ENCODE measurements at places on chromosomes 5 and 9.
A peak's percentile ranks its signal among the peaks of the same experiment; 100 is the strongest.

- DNase-seq, result no peak
Observed at GRCh38 chr5:138212828-138213160, 329 bp downstream of the CDC23 start.

- no peak for DNase-seq
Observed at GRCh38 chr5:168334695-168335094, 43.2 kb downstream of the WWC1 start.

- DNase-seq, result peak; percentile 29
Observed at GRCh38 chr9:96484521-96484931, 34.6 kb downstream of the HABP4 start.

- no peak for DNase-seq
Observed at GRCh38 chr5:128881502-128882018, 83.7 kb upstream of the SLC27A6 start.

DNA sequence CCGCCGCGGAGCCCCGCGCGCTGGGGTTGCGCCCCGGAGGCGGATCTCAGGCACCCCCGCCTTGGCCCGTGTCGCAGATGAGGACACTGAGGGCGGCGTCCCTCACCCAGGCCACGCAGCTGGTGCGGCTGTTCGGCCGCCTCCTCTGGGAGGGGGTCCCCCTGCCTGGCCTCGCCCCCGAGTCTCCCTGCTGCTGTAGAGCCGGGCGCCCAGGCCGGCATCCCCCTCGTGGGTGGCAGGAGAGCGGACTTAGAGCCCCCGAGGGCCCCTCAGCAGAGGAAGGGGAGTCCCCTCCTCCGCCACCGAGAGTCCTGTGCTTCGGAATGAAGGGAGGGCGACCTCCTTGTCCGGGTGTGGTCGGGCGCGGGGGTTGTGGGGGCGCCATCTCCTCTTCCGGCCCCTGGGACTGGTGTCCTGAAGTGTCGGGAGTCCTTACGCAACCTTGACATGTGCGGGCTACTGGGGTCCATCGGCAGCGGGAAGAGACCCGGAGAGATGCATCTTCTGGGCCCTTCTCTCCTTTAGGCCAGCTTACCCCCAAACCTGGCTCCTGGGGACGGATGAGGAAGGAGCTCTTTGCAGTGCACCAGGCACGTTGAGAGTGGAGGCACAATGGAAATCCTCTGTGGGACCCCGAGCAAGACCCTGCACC is 11.7 kb upstream of the EXOSC2 start:
- DNase-seq, result no peak

DNA sequence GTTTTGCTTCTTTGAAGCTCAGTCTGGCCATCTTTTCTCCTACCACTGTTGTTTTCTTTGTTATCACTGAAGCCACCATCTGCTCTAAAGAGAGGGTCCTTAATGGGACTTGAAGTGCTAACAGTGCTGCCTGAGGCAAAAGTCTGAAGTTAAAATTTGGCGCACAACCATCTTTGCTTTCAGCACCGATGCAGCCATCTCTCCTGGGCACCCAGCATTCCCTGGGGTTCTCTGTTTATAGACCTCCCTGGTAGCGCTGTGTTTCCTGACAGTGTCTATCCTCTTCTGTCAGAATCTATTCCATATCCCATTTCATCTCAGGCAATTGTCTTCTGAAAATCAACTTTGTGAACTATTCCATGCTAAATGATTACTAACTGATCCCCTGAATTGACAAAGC is 491.5 kb upstream of the MPDZ start:
- DNase-seq, result no peak

GRCh38 chr5:5751498-5751897 is 329.0 kb downstream of the ICE1 start:
- DNase-seq, result no peak

GRCh38 chr5:34563931-34564709 is 92.0 kb upstream of the RAI14 start:
- no peak for DNase-seq

- DNase-seq, result no peak
Observed at GRCh38 chr9:113674436-113674835, 201.7 kb upstream of the ZNF618 start.

DNA sequence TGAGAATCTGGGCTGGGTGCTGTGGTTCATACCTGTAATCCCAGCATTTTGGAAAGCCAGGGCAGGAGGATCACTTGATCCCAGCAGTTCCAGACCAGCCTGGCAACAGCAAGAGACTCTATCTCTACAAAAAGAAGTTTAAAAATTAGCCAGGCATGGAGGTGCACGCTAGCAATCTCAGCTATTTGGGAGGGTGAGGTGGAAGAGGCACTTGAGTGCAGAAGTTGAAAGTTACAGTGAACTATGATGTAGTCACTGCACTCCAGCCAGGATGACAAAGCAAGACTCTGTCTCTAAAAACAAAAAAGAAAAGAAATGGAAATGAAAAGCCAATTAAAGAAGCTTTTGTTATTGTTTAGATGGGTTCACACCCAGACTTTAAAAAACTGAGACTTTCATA is 131.6 kb upstream of the RASA1 start:
- DNase-seq, result no peak

GRCh38 chr5:172504701-172505402 is 50.5 kb upstream of the SH3PXD2B start:
- DNase-seq, result no peak
